ENCODE measurements at places on chromosomes 2 and 18.

GRCh38 chr2:182248362-182248761 lies 178.5 kb downstream of the PDE1A start:
- no peak for DNase-seq

GRCh38 chr2:232976666-232977437 lies 36.2 kb downstream of the NGEF start:
- no peak for DNase-seq

GRCh38 chr2:202034249-202035088 lies 814 bp downstream of the FZD7 start:
- no peak for DNase-seq

- no peak for DNase-seq
These were observed 24.1 kb upstream of the NABP1 start for GRCh38 chr2:191653667-191654391.

DNA sequence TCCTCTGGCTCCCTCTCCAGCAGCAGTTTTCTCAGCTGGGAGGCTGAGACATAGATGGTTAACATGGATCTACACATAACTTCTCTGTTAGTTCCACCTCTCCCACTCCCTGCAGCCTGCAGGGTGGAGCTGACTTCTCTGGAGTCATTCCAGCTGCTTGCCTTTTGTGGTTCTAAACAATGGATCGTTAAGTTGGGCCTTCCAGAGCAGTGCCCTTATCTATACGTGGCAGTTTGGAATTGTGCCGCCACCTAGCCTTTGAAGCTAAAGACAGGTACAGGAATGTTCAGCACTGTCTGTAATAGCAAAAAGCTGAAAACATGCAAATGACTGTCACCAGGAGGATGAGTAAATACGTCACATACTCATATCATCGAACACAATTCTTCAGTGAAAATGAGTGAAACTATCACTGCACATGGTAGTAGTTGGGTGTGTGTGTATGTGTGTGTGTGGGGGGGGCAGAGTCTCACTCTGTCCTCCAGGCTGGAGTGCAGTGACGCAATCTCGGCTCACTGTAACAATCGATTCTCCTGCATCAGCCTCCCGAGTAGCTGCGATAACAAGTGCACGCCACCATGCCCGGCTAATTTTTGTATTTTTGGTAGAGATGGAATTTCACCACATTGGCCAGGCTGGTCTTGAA lies 50.3 kb downstream of the SH2D6 start:
- DNase-seq: no peak

- no peak for DNase-seq
These were observed 1.6 kb upstream of the PDCL3 start for GRCh38 chr2:100561191-100561590.

- DNase-seq: no peak
These were observed 77.8 kb upstream of the PMAIP1 start for GRCh38 chr18:59821983-59822382.

- no peak for DNase-seq
These were observed 108.6 kb downstream of the EHBP1 start for GRCh38 chr2:62814123-62814522.

GRCh38 chr2:6800553-6800952 lies 65.2 kb downstream of the CMPK2 start:
- no peak for DNase-seq

GRCh38 chr2:108855194-108855593 lies 68.6 kb downstream of the CCDC138 start:
- DNase-seq: no peak

DNA sequence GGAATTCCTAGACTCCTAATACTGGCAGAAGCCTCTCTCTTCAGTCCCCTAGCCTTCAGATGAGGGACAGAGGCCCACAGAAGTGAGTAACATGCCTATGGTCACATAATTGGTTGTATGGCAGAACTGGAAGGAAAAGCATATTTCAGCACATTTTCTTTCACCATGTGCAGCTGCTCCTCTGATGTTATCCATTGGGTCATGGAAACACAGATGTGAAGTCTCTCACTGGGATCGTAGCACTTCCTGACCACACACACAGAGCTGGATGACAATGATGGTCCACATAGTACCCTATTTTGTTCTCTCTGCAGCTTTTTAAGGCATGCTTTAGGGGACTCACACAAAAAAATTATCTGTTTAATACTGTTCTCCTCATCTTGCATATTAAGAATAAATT lies 24.5 kb downstream of the MYO3B start:
- no peak for DNase-seq

DNA sequence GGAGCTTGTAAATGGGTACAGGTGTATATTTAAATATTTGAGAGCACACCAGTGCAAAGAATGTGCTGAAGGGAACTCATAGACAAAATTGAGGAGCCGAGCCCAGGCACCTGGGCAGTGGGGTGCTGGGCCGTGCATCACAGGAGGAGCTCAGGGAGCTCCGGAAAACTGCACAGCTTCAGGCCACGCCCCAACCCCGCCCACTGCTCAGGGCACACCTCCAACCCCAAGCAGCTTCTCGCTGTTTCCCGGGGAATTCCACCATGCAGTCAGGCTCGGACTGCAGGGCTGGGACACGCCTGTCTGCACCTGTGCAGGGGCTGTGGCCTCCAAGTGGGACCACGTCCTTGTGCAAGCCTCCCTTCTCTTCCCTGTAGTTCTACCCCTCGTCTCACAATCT lies 243.0 kb downstream of the HDAC4 start:
- no peak for DNase-seq

DNA sequence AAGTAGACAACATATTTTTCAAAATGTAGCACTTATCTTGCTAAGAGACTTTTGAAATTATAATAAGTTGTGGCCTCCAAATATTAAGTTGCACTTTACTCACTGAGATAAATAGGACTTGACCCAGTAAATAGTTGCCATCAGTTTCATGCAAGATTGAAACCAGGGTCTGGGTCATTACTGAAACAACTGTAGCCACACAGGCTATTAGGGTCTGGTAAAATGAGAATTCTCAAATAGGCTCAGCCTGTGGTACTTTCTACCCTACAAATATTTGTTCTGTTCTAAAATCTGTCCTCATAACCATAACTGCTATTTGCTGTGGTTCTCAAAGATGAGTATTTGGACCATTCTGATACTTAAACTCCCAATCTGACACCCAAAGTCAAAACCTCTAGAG lies 115.4 kb upstream of the STK17B start:
- DNase-seq: no peak

DNA sequence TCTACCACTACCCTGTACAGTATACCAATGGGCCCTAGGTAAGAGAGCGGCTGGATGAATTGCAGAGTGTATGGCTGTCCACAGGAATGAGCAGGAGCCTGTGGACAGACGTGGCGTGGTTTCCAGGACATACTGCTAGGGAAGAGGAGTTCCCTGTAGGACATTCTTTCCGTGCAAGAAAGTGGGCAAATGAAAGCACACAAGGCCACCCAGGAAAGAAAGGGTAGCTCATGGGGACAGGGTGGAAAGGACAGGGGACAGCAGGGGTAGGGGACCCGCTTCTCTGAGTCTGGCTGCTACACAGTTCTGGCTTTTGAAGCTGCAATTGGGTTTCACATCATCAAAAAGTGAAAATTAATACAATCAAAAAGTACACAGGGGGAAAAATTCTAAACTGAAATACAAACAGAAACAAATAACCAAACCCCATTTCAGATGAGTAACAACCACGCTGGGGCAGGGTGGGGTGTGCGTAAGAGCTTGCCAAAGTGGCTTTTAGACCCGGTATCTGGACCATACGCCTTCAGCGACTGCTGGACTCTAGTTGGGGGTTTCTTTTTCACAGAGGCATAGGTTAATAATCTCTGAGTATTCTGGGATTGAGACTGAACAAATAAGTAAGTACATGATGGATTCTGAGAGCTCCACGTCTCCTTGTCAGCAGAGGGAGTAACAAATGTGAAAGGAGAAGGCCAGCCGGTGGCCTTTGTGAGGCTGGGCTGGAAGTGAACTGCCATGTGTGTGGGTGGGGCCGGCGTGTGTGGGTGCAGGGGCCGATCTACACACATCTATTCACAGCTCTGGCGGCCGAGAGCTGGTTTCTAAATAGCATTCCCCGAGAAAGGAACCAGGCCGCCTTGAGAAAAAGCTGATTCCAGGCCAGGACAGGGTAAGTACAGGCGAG lies 84.0 kb downstream of the HDAC4 start:
- DNase-seq: no peak

Measured in naive thymus-derived CD8-positive, alpha-beta T cell (primary cell).